Stimulated activated CD4-positive, alpha-beta T cell treated with anti-CD3 and anti-CD28 coated beads, Interleukin-1b, Interleukin-23, amount 100 ng/mL, for 1 hour (primary cell): ENCODE measurements at places on chromosomes 2 and 18.

- DNase-seq: no peak
These were observed 1.7 kb upstream of the NETO1 start for GRCh38 chr18:72869226-72870185.

DNA sequence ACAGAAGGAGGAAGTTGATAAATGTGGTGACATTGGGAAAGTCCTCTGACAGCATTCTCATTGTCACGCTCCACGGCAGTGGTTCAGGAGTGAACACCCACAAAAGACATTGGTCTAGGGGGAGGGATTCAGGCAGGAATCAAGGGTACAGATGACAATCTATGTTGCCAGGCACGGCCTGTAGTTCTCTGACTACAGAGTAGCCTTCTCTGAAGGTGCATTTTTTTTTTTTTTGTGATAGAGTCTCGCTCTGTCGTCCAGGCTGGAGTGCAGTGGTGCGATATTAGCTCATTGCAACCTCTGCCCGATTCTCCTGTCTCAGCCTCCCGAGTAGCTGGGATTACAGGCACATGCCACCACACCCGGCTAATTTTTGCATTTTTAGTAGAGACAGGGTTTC, 7.4 kb upstream of the MOB1A start:
- DNase-seq: no peak

DNA sequence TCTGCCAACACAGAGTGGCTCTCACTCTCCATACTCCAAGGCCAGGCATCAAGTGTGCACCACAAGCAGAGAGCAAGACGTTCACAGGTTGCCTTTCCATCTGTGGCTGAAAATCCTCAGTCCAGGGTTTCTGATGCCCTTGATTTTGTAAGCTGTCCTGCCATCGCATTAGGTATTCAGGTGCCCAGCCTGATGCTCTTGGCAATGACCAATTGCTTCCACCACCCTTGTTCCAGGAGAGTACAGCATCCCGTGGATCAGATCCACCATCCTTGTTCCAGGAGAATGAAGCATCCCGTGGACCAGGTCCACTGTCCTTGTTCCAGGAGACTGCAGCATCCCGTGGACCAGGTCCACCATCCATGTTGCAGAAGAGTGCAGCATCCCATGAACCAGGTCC, 133.4 kb upstream of the GPC1 start:
- no peak for DNase-seq

DNA sequence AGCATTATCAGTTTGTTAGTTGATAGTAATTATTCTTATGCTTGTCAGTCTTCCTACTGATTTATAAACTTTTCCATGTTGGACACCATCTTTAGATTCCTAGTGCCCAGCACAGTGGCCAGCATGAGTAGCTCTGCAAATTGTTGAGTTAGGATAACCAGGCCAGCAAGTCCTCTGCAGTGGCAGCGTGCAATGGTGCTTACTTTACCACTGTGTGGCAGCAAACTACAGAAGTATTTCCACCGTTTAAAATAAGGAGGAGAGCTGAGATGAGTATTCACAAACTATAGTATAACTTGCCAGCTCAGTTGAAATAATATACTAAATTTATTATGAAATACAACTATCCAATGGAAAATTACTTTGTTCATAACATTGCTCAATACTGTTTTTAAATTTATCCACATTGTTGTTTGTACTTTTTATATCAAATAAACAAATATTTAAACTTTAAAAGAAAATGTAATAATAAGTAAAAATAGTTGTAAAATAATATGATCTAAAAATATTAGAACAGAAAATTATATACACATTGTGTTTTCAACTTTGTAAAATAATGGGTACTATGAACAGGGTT, 9.3 kb upstream of the THADA start:
- no peak for DNase-seq

DNA sequence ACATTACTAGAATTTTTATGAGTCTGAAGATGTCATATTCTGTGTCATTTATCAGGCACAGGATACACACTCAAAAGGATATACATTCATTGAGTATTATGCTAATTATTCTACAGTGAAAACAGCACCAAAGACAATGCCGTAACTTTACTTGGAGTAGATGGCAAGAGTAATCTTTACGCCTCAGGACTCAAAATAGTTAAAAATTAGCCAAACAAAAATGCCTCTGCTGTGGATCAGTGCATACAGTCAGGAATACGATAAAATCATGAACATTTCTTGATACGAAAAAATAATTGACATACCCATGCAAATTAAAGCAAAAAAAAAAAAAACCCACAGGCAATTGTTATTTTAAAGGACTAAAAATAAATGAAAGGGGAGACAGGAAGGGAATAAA, 129.7 kb downstream of the NETO1 start:
- DNase-seq: no peak

- DNase-seq: no peak
These were observed 87.7 kb downstream of the SPTBN1 start for GRCh38 chr2:54543733-54544396.
